Sigmoid colon (tissue), 7 donors: ENCODE measurements at places on chromosomes 5 and 9. TPM values are rescaled to one million over a fixed set of nuclear protein-coding genes. Genes with fewer than 3 reads are reported as not detected.

OR1Q1 gene
- not detected for total RNA-seq

KIAA0825 gene
- total RNA-seq, result 2.9 TPM

CDKN2A gene
- 6.1 TPM for total RNA-seq

DNA sequence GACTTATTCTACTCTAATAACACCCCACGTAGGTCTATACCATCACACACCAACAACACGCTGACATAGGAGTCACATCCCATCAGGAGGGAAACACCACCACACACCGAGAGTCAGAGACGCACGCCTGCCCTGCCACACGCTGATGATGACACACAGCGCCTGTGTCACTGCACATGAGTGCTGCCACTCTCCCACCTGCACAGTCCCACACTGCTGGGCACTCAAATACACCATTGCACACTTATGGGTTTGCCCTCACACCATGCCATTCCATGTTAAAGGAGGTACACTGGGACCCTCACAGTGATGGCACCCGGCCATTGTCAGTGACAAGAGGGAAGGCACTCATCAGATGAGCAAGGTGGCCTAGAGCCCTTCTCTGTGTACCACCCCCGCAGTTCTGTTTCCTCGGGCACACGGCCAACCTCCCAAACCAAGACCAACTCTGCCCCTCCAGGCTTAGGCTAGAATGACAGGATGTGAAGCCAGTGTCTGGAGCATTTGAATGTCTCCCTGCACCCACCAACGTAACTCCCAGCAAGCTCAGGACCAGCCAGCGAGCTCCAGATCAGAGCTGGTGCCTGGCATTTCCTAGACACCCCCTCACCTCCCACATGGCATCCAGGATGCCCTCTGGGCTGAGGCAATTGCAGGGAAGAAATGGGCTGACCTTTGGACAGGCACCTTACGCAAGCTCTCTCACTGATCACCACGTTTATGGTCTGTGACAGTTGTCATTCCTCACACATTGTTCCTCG, 3.6 kb upstream of the CPLX2 start:
- H3K36me3 ChIP-seq, result no peaks in the 10 kb centered on the region
- H3K4me3 ChIP-seq, result no peak overlapping the region

DNA sequence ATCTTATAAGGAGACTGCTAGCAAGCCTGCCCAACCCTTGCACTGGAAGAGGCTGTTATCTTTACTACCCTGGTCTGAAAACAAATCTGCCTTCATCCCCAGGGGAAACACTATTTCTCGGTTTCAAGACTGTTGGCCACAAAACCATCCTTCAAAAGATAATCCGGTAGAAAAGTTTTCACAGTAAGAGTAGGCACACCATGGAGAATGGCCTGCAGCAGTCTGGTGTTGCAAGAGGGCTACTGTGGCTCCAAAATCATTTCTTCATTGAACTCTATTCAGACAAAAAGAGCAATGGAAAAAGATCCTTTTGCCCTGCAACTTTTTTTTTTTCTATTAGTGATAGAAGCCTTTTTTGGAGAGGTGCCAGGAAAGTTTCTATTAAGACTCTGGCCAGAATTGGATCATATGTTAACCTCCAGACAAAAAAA, 163.9 kb downstream of the ARHGEF28 start:
- no peaks in the 10 kb centered on the region for H3K27me3 ChIP-seq
- H3K27ac ChIP-seq, result no peak overlapping the region
- no peaks in the 10 kb centered on the region for H3K36me3 ChIP-seq
- no peak for DNase-seq
- no peak overlapping the region for H3K4me3 ChIP-seq

GRCh38 chr9:4417578-4418325, 72.5 kb upstream of the SLC1A1 start:
- no peaks in the 10 kb centered on the region for H3K27me3 ChIP-seq
- DNase-seq, result no peak
- no peaks in the 10 kb centered on the region for H3K36me3 ChIP-seq
- no peaks in the 10 kb centered on the region for H3K4me1 ChIP-seq

- no peak overlapping the region for H3K27ac ChIP-seq
- DNase-seq, result peak; percentile 37
- H3K4me1 ChIP-seq, result no peaks in the 10 kb centered on the region
- no peaks in the 10 kb centered on the region for H3K36me3 ChIP-seq
Measured at GRCh38 chr9:36870960-36871359, 163.1 kb downstream of the PAX5 start.

DNA sequence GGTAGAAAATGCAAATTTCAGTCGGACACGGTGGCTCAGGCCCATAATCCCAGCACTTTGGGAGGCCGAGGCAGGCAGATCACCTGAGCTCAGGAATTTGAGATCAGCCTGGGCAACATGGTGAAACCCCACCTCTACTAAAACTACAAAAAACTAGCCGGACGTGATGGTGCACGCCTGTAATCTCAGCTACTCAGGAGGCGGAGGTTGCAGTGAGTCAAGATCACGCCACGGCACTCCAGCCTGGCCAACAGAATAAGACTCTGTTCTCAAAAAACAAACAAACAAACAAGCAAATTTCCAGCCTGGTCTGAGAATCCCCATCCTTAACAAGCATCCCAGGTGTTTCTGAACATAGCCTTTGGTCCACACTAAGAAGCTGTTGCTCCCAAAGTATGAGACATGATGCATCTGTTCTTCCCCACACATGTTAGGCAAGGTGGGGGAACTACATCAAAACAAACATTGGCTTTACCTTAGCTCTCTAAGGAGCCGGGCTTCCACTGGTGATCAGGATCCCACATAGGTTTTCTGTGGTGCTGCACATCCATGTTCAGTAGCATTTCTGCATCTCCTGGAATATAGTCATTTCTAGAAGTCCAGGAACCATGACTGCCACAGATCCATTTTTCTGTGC, 92.5 kb upstream of the DMRT1 start:
- peak overlapping the region; percentile 86 for H3K27ac ChIP-seq
- peak; percentile 29 for DNase-seq
- H3K36me3 ChIP-seq, result peaks cover 5% of the 10 kb centered on the region
- no peak overlapping the region for H3K4me3 ChIP-seq

DNA sequence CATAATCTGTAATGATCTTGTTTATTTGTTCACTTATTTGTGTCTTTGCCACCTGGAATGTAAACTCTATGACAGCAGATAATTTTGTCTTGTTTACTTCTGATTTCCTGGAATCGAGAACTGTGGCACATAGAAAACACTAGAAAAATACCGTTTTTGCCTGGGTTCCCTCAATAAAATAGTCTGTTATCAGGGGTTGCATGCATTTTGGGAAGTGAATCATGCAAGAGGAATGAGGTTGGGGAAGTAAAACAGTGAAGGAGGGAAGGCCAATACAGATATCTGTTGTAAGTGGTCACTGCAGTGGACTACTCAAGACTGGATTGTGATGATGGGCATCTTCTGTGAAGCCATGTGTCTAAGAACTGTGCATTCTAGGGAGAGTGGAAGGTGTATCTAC, 45.2 kb upstream of the IL6ST start:
- no peak for DNase-seq
- no peak overlapping the region for H3K27ac ChIP-seq
- no peaks in the 10 kb centered on the region for H3K4me1 ChIP-seq
- no peak overlapping the region for H3K4me3 ChIP-seq

DNA sequence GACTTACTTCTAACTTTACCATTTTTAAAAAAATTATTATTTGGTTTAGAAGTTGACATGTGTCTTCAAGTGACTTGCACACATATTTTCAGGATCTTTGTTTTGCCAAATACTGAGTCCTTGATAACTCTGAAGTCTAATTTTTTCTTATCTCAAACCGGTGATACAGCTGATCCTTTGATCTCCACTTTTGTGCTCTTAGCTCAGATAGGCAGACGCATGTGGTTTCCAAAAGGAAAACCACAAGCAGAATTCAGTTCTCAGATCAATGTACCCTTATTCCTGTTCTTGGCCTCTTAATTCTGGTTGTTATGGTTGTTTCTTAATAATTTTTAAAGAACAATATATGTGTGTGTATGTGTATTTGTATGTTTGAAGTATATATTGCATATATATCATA, 238.3 kb upstream of the EDIL3 start:
- no peaks in the 10 kb centered on the region for H3K4me1 ChIP-seq
- H3K27me3 ChIP-seq, result no peaks in the 10 kb centered on the region
- no peaks in the 10 kb centered on the region for H3K36me3 ChIP-seq
- no peak overlapping the region for H3K27ac ChIP-seq

- H3K27me3 ChIP-seq, result no peaks in the 10 kb centered on the region
- no peak overlapping the region for H3K4me3 ChIP-seq
- no peak overlapping the region for H3K27ac ChIP-seq
- no peaks in the 10 kb centered on the region for H3K36me3 ChIP-seq
- DNase-seq, result no peak
- no peaks in the 10 kb centered on the region for H3K4me1 ChIP-seq
Measured at GRCh38 chr5:74853256-74853655, 12.9 kb downstream of the FAM169A start.

GRCh38 chr5:139650031-139650688, 2.0 kb downstream of the CXXC5 start:
- no peaks in the 10 kb centered on the region for H3K36me3 ChIP-seq
- peak overlapping the region; percentile 95 for H3K27ac ChIP-seq
- peak overlapping the region; percentile 92 for H3K4me3 ChIP-seq
- H3K27me3 ChIP-seq, result peaks cover 20% of the 10 kb centered on the region
- peak; percentile 75 for DNase-seq
- H3K4me1 ChIP-seq, result peaks cover 77% of the 10 kb centered on the region

GRCh38 chr5:136563489-136563888, 198.1 kb upstream of the TRPC7 start:
- no peak overlapping the region for H3K4me3 ChIP-seq
- no peak overlapping the region for H3K27ac ChIP-seq
- H3K27me3 ChIP-seq, result no peaks in the 10 kb centered on the region
- DNase-seq, result no peak
- no peaks in the 10 kb centered on the region for H3K36me3 ChIP-seq
- no peaks in the 10 kb centered on the region for H3K4me1 ChIP-seq

- H3K4me1 ChIP-seq, result no peaks in the 10 kb centered on the region
- H3K27me3 ChIP-seq, result no peaks in the 10 kb centered on the region
- no peak for DNase-seq
- no peak overlapping the region for H3K4me3 ChIP-seq
Measured at GRCh38 chr5:80698369-80698768, 43.6 kb upstream of the DHFR start.

- H3K4me1 ChIP-seq, result peaks cover 23% of the 10 kb centered on the region
- H3K4me3 ChIP-seq, result no peak overlapping the region
- no peaks in the 10 kb centered on the region for H3K27me3 ChIP-seq
- H3K27ac ChIP-seq, result no peak overlapping the region
- no peaks in the 10 kb centered on the region for H3K36me3 ChIP-seq
Measured at GRCh38 chr5:173944511-173944910, 44.5 kb upstream of the C5orf47 start.
